Esophagus squamous epithelium (tissue), 5 donors: ENCODE measurements at places on chromosomes 2 and 18.

- no peak for DNase-seq
Observed at GRCh38 chr18:75173738-75174137, 35.2 kb downstream of the PTGR3 start.

DNA sequence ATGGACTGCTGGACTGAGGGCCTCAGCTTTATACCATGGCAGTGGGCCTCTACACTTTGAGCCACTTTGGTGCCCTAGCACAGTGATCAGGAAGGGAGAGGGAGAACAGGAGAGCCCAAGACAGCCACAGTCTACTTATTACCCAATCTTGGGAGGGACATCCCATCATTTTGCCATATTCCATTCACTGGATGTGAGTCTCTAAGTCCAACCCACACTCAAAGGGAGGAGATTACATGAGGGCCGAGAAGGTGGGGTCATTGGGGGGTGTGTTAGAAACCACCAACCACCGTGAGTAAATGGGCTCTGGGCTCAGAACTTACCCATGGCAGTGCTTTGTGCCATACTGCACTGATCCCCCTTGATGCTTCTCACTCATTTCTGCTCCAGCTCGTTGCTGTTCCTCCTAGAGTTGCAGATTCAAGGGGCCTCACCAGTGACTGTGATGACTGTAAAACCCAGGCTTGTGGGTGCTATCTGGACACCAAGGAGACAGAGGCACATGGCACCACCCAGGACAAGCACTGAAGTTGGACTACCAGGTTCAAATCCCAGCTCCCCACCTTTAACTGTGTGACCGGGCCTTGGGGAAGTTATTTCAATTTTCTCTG lies 97.6 kb upstream of the RAB6C start:
- DNase-seq, result no peak

DNA sequence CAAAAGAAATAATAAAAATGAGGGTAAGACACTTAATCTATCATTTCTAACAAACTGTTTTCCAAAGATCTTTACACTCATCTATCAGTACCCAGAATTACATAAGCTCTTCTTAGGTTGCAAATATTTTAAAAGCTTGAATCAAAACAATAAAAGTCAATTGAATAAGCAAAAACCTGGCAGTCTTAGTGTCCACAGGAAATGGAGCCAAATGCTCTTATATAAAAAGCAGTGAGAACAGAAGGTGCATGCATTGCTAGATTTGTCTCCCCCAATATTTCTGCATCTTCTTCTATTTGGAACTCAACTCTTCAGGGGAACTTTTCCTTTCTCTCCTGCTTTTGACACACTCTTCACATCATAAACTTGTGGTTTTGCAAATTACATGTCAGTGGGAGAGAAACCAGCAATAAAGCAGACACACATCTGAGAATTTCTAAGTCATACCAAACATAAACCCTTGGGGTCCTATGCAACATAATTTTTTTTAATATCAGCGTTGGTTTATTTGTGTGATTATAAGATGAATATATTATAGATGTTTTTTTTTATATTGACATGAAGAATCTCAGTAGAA lies 343.9 kb upstream of the ACVR2A start:
- no peak for DNase-seq

DNA sequence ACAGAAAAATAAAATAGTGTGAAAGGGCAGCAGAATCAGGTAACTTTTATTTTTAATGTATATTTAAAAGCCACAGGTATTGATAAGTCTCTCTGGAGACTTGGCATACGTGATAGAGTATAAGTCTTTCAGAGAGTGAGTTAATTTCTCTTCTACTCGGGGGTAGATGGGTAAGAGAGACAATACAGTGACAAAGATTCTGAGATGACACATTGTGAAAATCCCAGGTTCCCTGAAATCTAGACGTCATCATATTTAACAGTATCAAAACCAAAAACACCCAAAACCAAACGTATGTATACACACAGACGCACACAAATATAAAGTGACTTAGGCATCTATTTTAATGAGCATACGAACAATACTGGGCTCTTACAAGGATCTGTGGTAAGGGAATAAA lies 33.3 kb downstream of the NIF3L1 start:
- no peak for DNase-seq

DNA sequence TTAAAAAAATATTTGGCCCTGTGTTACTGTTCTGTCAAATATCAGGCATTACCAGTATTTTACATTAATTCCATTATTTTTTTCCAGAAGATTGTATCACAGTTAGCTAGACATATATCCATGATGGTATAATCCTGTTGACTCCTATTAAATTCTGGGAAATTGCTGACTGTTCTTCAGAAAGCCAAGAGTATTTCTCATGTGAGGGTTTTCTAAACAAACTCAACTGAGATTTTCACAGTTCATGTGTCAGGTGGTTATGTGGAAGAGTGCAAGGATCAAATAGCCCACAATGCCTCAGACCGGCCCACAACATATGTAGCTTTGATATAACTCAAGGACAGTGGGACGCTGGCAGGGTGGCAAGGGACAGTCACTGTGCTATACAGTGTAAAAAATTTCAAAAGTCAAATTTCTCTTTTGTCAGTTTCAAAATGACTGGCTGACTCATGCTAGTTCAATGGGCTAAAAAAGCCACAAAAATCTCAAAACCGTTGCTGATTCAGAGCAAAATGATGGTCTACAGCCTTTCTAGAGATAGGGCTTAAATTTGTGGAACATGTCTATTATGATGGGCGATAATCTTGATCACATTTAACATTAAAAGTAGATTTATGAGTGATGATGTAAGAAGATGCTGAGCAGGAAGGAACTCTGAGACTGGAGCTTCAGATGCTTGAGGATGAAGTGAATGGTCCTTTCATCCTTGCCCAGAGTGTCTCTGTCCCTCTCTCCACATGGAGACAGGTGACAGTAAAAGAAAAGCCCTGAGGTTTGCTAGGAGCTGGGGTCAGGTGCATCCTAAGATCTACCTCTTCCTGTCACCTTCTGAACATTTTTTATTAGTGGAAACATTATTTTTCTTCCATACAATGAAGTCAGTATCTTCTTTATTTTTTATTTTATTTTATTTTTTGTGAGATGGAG lies 175.8 kb upstream of the PIEZO2 start:
- DNase-seq, result no peak

- no peak for DNase-seq
Observed at GRCh38 chr18:55500316-55501086, 87.5 kb downstream of the TCF4 start.

DNA sequence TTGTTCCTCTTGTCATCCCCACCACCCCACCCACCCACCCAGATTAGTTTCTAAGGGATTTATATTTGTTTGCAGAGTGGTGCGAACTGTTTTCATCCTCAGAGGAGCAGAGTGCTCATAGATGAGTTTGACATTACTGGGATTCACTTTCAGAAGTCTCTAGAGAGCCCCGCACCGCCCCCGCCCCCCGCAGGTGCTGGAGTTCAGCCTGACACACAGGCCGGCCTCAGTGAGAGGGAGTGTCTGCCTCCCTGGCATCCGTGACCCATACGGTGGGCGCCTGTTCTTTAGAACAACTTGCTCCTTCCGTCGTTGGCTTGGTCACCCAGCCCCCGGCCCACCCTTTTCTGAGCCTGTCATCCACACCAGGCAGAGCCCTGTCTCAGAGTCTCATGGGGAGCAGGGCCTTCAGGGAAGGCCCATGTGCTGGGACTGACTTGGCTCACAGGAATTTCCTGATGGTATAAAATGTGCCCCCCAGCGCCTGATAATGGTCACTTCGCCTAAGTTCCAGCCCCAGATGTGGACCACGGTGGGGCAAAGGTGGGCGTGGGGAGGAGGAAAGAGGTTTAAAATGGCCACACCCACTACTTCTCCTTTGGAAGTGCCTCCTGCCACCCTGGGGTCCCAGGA lies 44.3 kb downstream of the HPCAL1 start:
- DNase-seq, result no peak

DNA sequence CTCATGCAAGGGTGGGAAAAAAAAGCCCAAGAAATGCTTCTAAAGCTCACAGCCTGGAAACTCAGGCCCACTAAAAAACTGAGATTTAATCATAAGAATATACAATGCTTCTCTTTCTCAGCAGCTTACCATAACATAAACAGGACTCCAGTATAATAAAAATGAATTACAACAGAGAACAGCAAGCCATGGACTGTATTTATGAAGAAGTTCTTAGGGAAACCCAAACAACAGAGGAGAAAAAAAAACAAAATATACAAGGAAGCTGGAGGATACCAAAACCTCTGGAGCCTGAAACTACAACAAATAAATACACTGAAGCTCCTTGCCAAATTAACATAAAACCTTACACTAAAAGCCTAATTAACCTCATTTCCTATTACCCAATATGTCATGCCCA lies 187.8 kb downstream of the RDH14 start:
- no peak for DNase-seq

DNA sequence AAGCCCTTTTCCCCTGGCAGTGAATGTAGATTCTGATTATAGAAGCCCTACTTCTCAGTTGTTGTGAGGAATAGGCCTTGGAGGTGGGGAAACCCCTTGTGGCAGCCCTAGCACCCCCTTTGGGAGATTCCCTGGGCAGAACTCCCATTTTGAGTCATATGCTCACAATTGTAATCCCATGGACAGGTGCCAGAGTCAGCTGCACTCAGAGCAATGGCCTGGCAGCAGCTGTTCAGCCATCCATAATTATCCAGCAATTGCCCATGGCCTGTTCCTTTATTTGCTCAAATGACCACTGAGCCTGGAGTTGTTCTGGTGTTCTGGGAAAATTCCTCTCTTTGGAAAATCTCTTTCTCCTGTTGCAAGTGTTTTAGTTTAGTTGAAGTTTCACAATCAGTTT lies 71.7 kb downstream of the PTRHD1 start:
- no peak for DNase-seq

DNA sequence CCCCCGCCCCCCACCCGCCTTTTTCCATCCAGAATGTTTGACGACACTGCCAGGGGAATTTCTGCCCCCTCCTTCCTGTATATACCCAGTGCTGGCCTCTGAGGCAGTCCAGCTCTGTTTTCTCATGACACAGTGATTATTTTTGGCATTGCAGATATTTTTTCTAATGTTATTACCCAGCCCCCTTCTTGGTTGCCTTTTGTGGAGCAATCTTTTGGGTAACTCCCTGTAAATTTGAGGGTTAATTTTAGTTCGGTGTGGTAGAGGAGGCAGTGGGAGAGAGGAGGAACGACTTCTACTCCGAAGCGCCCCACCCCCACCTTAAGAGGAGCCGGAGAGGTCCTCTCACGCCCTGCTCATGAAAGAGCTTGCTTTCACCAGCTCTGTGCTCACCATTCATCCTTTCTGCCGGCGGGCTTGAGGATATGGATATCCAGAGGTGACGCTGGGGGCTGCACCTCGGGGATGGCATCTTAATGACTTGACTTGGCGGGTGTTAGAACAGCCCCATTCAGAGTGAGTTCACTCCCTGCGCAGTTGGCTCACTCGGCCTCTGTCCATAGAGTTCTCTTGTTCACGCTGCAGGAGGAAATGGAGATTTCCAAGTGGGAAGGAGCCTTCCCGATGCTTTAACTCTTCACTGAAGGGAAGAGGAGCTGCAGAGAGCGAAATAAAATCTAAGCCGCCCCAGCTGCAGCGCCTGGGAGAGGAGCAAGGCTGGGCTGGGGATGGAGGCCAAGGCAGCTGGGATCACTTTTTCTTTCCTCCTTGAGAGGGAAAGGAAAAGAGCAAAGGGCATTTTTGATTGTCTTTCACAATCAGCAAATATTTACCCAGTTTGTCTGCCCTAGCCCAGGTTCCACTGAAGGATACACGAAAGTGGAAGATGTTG lies 38.4 kb downstream of the EPAS1 start:
- DNase-seq, result no peak

GRCh38 chr2:38131676-38132075 lies 55.7 kb upstream of the CYP1B1 start:
- no peak for DNase-seq

GRCh38 chr2:7878786-7879482 lies 802.9 kb upstream of the ID2 start:
- DNase-seq, result no peak
